ENCODE measurements at places on chromosomes 1 and 21.

DNA sequence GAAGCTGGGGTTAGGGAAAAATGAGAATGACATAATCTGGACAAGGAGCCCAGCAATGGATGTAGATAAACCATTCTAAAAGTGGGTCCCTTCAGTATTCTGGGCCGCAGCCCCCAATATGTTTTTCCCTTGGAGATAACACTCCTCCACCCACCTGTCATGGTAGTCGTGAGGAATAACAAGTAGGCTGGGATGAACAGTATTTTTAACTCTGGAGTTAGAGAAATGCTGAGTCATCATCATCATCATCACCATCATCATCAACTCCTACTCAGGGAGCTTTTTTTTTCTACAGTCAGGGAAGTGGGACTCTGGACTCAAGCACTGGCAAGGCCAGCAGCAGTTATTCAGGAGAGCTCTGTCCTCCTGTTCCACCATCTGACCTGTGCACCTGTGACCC is 12.8 kb downstream of the CADM3 start:
- no peak for DNase-seq

DNA sequence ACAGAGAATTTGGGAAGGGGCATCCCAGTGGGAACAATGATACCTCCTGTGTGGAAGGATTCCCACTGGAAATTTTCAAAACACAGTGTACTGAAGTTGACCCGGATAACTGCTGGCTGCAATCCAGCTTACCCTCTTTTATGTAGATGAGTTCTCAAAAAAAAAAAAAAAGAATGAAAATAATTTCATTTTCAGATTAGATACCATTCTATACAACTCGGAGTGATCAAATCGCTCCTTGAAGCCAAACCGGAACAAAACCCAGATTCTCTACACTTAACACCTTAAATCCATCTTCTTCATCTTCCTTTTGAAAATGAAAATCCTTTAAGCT is 69.1 kb downstream of the KAZN start:
- no peak for DNase-seq

DNA sequence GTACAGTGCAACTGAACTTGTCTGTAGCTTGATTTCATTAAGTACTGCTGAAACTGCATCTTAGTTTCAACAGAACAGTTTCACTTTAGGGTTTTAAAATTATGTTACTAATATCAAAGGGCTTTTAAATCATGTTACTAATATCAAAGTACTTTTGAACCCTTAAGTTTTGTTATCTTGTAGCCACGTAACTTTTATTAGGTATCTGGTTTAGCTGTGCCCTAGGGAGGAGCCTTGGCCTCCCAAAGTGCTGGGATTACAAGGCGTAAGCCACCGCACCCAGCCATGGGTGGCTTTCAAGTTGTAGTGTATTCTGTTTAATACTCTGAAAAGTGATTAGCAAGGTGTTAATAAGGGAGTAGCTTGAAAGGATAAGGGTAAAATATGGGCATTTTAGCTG is 2.0 kb downstream of the KDM4A start:
- no peak for DNase-seq

- no peak for DNase-seq
Observed at GRCh38 chr1:183379951-183380350, 38.2 kb downstream of the NMNAT2 start.

- DNase-seq = no peak
Observed at GRCh38 chr1:41619511-41620364, 135.3 kb upstream of the EDN2 start.

- no peak for DNase-seq
Observed at GRCh38 chr1:3322450-3323020, 131.9 kb upstream of the ARHGEF16 start.

- no peak for DNase-seq
Observed at GRCh38 chr1:206037581-206037980, 13.9 kb upstream of the CTSE start.

DNA sequence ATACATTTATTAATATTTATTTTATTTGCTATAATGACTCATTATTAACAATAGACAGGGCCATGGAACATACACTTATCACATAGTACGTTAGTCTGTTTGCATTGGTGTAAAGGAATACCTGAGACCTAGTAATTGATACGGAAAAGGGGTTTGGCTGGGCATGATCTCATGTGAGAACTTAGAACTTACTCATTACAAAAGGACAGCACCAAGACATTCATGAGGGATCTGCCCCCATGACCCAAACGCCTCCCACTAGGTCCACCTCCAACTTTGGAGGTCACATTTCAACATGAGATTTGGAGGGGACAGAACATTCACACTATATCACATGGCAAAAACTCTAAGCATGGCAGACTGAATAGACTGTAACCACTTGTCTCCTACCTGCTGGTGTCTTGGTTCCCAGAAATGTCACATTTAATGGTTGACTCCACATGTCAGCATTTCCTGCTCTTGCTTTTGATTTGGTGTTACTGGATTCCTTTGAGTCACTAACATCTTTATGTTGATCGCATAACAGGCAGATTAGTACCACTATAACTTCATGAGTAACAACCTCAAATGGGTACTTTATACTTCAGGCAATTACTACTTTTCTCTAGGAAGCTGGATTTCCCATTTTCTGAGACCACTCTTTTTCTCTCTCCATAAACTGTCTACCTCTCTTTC is 3.5 kb upstream of the C1orf116 start:
- DNase-seq = no peak

Measured in right hindlimb (tissue), 1 donor.